ENCODE measurements at places on chromosomes 1 and 21. TPM values are rescaled to one million over a fixed set of nuclear protein-coding genes. Genes with fewer than 3 reads are reported as not detected.

The CA6 gene
- total RNA-seq = not detected

DNA sequence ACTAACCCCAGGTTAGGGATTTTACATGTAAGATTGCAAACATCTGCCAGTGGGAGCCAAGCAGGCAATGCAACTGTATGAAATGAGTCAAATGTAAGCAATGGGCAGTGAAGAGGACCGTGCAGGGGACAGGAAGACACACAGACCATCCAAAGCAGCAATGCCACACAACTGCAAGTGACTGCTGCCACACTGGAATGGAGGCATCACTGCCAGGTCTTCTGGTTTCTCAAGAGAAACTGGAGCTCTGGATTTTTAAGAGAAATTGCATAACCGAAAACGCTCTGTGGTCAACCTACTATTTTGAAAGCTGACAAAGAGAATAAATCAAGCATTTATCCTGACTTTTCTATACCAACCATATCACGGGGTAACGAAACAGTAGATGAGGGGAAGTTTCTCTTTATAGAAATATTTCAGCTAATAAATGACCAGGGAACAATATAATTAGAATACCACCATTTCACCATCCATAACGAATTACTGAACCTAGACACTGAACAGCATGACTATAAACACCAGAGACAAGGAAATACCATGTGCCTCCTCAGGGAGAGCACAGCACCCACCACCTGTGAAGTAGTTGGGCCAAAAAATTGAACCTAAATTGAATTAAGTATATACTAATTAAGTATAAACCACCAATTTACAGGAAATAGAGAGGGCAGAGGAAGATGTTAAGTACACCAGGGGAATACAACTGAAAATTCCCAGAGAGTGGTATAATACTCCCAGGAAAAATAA, 4.4 kb downstream of the AK2 start:
- no peak for DNase-seq

DNA sequence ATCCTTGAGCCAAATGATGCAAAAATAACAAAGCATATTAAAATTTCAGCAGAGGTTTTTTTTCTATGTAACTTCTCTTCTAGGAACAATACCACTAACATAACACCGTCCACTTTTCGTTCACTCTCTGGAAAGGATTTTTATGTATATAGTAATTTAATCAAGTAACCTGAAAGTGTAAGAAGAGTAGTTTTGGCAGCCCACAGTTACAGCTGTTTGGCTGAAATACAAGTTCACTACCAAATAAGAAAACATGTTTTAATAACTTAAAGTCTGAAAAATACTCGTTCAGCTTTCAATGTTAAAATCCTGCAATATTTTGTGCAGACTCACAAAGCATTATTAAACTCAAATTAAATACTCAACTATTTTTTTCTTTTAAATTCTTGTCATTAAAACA, 896.8 kb upstream of the ADGRL4 start:
- no peak for DNase-seq

- no peak for DNase-seq
Observed at GRCh38 chr21:41630249-41630648, 122.3 kb upstream of the TMPRSS2 start.

DNA sequence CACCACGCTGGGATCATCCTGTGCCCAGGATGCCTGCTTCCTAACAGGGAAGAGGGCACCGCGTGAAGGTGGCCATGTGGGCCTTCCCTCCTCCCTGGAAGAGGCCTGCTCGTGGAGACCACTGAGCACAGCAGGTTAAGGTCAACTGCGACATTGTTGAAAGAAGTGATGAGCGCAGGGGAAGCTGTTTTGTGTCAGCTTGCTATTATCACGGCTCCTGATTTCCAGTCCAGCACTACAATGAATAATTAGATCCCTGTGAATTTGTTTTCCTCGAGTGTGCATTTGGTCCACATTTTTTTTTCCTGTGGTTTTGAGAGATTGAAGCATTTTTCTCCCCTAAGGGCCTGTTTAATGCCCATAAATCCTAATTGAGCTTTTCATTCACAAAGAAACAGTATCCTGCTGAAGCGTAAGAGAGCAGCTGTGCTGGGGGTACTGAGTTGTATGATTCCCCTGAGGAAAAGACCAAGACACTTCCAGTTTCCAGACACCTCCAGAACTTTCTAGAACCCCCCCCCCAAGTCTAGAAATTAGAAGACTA, 204.9 kb downstream of the KCNJ6 start:
- DNase-seq = no peak

DNA sequence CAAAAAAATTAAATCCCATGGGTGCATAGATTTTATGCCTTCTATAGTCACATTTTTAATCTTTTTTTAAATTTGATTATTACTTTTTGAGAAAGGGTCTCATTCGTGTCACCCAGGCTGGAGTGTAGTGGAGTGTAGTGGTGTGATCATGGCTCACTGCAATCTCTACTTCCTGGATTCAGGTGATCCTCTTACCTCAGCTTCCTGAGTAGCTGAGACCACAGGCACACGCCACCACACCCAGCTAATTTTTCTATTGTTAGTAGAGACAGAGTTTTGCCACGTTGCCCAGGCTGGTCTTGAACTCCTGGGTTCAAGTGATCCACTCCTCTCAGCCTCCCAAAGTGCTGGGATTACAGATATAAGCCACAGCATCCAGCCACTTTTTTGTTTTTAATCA, 10.4 kb downstream of the CBR3 start:
- no peak for DNase-seq

DNA sequence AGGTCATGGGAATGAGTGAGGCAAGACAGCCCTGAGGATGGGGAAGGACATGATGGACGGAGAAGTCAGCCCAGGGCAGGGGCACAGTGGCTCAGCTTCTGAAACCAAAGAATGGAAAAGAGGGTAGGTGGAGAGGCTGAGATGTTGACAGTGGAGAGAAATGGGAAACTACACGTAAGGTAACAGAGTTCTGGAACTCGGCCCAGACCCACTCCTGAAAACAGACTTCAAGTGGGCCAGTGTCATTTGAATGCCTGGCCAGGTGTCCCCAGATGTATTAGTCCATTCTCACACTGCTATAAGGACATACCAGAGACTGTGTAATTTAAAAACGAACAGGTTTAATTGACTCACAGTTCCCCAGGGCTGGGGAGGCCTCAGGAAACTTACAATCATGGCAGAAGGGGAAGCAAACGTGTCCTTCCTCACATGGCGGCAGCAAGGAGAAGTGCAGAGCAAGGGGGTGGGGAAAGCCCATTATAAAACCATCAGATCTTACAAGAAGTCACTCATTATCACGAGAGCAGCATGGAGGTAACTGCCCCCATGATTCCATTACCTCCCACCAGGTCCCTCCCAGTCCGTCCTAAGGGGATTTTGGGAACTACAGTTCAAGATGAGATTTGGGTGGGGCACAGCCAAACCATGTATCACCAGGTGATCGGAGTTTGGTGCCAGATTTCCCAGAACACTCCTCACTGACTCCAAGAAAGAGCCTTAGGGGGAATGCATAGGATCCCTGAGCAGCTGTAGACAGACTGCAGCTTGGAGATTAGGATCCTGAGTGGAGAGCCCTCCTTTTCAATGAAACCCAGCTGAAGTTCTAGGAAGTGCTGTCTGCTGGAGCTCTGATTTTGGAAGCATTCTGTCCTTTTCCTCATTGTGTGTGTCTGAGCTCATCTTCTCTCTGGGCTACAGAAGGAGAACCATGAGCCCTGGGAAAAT, 40.3 kb downstream of the FHAD1 start:
- DNase-seq = no peak

DNA sequence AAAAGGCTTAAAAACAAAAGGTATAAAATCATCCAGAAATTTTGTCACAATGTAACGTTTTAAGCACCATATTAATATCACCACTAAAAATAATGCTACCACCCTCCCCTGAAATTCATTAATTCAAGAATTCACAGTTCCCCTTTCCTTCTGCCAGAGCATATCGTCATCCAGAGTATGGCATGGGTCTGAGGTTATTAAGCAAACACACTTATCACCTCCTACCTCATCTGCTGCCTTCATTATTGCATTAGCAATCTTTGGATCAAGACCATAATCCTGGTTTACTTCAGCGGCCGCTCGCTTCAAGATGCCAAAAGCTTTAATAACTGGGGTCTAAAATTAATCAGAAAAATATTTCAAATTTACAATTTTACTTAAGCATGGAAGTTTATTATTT, 6.2 kb downstream of the FH start:
- no peak for DNase-seq

All from glomerular endothelial cell (primary cell).